ENCODE measurements at places on chromosomes 7 and 10.

DNA sequence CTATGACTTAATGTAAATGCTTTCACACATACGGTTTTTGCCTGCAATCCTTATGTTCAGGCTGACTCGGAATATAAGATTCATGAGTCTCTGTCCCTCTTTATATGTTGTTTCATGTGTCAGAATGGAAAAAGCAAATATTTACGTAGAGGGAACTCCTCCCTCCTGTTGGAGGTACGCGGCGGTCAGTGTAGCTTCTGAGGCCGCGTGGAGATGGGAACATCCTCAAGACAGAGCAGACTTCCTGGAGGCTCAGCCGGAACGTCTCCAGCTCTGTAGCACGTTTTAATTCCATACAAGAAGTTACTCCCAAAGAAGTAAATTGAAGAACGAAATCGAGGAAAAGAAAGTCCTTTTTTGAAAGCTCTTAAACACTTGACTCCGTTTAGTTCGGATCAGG lies 248.3 kb downstream of the EBF3 start:
- no peak for DNase-seq

- DNase-seq, result no peak
Observed at GRCh38 chr10:43444897-43445466, 8.1 kb downstream of the ZNF487 start.

- no peak for DNase-seq
Observed at GRCh38 chr10:123538401-123539320, 127.5 kb upstream of the GPR26 start.

- no peak for DNase-seq
Observed at GRCh38 chr10:6595499-6595898, 15.4 kb upstream of the PRKCQ start.

GRCh38 chr7:55641273-55641691 lies 69.0 kb upstream of the VOPP1 start:
- DNase-seq, result no peak

DNA sequence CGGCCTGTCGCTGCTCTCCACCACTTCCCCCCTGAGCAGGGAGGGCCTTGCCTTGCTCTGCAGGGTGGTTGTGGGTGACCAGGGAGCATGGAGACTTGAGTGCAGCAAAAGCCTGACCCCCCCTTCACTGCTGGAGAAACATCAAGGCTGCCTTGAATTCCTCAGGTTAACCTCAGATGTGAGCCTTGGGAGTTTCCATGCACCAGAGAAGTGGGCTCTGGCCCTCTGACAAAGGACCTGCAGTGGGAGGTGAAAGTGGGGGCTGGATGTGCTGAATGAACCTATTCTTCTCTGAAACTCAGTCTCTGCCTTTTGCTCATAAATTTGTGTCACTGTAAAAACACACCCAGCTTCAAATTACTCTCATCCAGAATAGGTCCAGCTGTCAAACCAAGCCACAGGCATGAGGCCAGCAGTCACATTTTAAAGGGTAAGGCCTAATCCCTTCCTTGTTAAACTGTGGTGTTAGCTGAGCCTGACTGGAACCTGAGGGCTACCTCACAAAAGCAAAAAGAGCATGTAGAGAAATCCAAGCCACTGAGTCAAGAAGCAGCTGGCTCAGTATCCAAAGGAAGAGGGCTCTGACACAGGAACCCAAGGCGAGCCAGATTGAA lies 356.8 kb downstream of the CCSER2 start:
- no peak for DNase-seq

DNA sequence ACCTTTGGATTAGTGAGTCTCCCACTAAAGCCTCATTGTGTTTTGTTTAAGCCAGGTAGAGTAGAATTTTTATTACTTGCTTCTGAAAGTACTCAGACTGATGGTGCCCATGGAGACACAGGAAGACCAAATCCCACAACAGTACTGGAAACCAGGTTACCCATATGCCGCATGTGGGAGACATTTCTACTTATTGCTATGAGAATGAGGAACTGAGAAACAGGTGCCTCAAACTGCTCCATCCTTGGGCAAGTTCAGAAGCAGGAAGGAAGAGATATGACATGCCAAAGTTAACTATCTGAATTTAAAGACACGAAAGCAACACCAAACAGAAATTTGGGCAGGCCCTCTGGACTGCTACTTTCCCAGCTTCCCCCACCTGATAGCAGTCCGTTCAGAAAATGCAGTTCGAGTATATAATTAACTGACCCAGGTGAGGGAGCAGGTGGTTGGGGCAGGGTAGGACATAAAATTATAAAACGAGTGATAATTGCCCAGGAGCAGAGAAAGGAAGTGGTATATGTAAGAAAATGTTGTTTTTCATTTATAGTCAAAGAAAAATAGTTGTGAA lies 382.3 kb upstream of the MTPN start:
- no peak for DNase-seq

DNA sequence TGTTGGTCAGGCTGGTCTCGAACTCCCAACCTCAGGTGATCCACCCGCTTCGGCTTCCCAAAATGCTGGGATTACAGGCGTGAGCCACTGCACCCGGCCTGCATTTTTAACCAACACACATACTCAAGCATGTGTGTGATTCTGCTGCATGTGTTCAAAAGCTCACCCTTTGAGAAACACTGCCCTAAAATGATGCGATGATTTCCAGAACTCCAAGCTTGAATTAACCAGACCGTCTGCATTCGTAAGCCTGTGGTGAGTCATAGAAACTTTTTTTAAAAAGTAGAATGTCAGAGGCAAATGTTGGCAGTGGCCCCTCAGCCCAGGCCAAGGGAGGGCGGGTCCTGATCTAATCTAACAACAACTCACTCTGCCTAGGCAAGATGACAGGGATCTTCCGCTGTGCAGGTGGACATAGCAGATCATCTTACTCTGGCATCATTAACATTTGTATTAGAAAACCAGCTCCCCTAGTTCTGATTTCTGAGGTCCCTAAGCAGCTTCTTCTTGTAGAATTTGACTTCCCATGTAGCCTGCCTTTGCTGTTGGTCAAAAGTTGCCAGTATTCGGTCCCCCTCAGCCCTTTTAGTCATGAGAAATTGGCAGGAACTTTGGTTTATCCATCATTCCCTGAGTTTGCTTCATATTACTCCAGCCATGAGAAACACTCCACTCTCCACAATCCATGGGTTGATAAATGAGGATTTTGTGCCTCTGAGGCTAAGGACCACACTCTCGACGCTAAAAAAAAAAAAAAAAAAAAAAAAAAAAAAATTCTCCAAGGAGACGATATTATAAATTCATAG lies 190.4 kb downstream of the SKIDA1 start:
- DNase-seq, result no peak

DNA sequence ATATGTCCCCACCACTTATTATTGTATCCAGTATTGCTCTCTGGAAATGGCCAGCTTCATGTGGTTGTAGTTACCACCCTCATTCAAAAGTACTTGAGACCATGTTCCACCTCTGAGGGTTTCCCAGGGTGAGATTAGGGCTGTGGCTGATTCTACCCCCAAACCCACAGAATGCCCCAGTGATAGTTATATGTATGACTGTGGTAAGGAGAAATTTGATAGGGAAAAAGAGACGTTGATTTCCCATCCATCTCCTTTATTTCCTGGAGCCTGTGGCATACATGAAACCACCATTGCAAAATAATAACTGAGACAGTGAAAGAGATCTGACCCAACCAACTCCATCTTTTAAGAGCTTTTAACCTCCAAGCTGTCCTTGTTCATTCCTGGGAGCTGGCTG lies 25.2 kb downstream of the ARL5B start:
- DNase-seq, result no peak

GRCh38 chr7:24783698-24784097 lies 26.4 kb upstream of the GSDME start:
- DNase-seq, result no peak

DNA sequence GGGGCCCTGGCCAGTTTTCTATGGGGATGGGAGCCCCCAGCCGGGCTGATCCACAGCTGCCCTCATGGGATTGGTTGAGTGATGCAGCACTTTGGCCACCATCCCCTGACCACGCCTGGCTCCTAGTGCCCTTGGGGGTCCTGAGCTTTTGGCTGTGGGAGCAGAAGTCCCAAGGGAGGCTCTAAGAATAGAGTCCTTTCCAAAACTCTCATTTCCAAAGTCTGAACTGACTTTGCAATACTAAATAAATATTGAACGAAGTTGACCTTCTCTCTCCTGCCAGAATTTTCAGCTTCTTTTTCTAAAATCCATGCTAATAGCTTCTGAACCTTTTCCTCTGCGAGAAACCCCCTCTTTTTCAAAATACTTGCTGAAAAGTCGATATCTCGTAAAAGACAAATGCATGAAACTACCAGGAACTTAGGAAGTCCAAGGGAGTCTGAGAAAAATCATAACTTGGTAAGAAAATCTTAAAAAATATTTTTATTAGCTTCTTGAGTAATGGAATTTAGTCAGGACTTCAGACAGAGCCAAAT lies 62.7 kb upstream of the IGFBP3 start:
- DNase-seq, result no peak

DNA sequence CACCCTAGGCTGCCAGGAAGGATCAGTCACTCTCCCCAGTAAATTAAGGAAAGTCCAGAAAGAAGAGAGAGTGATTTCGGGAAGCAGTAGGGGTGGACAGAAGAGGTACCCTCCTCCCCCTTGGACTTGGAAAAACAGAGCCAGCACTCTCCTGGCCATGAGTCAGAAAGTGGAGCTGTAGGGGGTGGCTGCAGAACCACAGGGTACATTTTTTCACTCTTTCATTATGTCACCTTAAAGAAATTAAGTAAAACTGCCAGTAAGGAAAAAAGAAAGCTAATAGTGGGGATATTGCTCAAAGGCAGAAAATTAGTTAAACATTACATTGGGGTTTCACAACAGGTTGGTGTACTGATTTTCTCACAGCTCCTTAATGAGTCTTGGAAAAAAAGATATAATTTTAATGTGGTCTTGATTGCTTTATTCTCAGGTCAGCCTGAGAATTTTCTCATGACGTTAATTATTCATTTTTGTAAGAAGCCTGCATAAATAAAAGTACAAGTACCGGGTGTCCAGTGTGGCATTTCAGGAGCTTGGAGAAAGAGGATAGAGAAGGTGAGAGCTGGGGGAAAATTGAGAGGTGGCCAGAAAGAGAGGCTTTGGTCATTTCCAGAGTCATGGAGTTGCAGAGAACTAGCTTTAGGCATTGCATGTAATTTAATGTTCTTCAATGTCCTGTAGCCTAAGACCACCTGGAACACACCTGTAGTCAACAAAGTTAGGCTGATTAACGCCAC lies 23.2 kb upstream of the AOAH start:
- DNase-seq, result no peak

- no peak for DNase-seq
Observed at GRCh38 chr7:104150470-104150869, 57.3 kb downstream of the ORC5 start.

- no peak for DNase-seq
Observed at GRCh38 chr7:5388273-5388901, 35.2 kb downstream of the TNRC18 start.

DNA sequence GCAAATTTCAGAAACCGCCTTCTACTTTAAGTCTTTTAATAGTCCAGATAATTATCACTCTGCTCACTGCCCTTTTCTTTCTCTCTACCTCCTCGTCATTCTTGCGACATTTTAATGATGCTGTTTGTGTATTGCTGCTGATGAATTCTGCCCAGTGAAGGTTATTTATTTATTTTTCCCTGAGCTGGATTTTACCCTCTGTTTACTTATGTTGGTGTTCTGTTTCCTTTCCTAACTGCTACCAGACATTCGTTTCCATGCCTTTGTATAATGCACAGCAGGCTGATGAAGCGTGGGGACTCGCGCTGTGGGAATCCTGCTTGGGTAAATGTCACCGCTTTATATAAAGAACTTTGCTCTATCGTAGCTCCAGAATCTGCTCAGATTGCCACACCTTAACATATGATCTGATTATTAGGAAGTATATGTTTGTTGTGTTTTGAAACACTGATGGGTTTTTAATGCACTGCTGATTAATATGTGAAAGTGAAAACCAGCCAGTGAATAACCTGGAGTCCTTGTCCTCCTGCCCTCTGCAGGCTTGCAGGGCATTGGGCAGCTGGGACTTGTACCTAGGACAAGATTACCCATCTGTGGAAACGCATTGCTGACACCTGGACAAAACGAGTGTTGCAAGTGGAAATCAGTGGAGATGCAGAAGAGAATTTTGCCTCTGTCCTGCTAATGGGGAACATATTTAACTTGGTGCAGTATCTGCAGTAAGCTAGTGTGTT lies 291.5 kb downstream of the SDK1 start:
- DNase-seq, result no peak

GRCh38 chr10:11506247-11506789 lies 105.1 kb downstream of the USP6NL start:
- no peak for DNase-seq

GRCh38 chr10:132804785-132805426 lies 19.0 kb upstream of the NKX6-2 start:
- DNase-seq, result no peak

DNA sequence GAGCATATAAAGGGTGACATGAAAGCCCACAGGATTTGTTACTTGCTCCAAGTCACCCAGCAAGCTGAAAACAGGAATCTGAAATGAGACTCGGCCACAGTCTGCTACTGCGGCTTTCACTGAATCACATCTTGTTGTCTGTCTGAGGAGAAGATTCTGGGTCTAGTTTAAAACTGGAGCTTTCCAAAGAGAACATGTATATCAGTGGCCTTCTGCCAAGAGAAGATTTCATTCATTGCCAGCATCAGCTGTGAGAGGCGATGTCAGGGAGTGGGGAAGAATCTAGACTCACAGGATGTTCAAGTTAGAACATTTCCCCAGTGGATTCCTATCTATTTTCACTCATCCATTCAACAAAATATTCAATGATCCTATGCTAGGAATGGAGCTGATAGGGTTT lies 122.8 kb downstream of the GALNT17 start:
- no peak for DNase-seq

DNA sequence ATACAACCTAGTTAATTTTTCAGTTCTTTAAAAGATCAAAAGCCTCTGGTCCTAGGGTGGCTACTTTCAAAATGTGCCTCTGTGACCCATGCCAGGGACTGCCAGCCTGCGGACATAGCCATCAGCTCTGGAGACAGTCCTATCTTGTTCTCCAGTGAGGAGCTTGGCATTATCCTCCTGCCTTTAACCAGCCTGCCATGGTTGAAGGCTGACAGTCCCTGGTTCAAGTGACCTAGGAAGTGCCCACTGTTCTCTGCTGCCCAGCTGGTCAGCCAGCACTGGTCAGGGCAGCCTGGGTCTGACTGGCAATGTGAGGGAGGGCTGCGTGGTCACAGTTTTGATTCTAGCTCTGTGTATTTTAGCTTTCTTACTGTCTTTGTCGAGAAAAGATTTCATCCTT lies 18.1 kb upstream of the ARHGAP22 start:
- DNase-seq, result no peak

- DNase-seq, result no peak
Observed at GRCh38 chr7:157429680-157430224, 92.9 kb downstream of the DNAJB6 start.

DNA sequence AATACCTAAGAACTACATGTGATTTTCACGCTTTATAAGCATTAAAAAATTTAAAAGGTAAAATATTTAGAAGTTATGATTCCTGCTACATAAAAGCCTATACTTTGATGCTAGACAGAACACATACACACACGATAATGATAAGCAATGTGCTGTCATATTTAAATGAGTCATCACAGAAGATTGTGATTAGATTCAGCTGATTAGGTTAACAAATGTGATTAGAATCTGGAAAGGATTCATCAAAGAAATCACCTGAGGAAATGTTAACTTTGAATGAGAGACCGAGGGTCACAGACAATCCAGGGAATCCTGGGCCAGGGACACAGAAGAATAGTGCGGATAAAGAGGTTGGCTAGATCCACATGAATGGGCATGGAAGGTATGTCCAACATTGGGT lies 42.0 kb upstream of the CYP2C18 start:
- no peak for DNase-seq

All from stimulated activated CD8-positive, alpha-beta memory T cell treated with anti-CD3 and anti-CD28 coated beads, Interleukin-2, amount 100 ng/mL, for 48 hours (primary cell).